ENCODE measurements at places on chromosomes 6 and 20.

DNA sequence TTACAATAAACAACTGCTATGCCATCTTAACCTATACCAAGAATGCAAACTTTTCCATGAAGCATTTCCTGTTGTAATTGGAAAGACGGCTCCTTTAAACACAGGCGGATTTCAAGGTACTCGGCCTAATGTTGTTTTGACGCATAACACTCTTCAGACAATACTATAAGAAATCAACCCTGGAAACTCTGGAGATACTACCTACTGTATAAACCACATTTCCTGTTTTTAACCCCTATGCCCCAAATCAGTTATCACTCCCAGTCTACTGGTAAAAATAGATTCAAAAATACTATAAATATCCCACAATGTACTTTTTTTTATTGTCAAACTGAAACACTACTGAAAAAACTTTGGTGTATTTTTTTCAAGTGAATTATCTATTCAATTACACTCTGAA is 118.1 kb downstream of the IRF4 start:
- DNase-seq = no peak

- no peak for DNase-seq
Measured at GRCh38 chr6:5567890-5568289, 306.6 kb downstream of the FARS2 start.

- no peak for DNase-seq
Measured at GRCh38 chr20:62603021-62603906, 39.0 kb upstream of the SLCO4A1 start.

- DNase-seq = no peak
Measured at GRCh38 chr6:87164506-87164905, 9.1 kb downstream of the ZNF292 start.

GRCh38 chr20:297098-297924 is at the start of gene ZCCHC3:
Gene ZCCHC3, plus strand, starts transcription at chr20:297570. Its CDS starts 17 bp downstream, at chr20:297587.
- DNase-seq = peak; percentile 97

DNA sequence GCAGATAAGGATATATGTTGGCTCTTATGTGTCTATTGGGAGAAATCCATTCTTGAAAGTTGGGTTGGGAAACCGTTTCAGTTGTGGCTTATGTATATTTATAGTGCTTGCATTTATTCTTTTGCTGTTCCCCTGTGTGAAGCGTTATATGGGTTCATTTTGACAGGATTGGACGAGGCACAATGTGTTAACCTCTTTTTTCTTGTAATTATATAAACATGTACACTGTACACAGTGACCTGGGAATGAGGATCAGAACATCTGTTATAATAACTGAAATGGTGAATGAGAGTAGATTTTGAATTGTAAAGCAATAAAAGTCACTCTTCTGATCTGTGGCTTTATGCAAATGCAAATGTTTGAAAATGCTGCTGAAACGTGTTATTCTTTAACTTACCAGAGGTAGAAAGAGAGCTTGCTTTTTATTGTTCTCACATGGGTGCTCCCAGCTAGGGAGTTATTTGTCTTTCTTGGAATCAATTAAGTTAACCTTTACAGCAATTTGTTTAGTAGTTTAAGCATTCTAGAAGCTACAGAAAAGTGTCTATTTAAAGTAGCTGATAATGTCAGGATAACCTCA is 213.7 kb downstream of the GRIK2 start:
- DNase-seq = no peak

GRCh38 chr20:47263465-47264084 is 92.9 kb downstream of the ZMYND8 start:
- no peak for DNase-seq

DNA sequence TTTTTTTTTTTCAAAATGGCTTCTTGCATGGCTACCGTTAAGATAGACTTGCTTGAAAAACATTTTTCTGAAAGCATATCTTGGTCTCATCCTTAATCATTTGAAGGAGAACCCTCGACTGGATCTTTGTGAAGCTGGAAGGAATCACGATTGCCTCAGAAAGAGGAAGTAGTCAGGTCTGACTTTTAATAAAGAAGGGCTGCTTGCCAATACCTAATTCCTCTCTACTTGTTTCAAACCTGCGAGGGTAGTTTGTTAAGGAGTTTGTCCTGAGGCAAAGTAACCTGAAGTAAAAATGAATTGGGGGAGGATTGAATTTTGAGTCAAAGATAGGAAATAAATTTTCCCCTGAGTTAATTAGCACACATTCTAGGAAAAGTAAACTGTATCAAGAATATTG is 288.1 kb upstream of the MAP3K7 start:
- DNase-seq = no peak

GRCh38 chr6:37092923-37093727 is 76.8 kb upstream of the PIM1 start:
- no peak for DNase-seq

DNA sequence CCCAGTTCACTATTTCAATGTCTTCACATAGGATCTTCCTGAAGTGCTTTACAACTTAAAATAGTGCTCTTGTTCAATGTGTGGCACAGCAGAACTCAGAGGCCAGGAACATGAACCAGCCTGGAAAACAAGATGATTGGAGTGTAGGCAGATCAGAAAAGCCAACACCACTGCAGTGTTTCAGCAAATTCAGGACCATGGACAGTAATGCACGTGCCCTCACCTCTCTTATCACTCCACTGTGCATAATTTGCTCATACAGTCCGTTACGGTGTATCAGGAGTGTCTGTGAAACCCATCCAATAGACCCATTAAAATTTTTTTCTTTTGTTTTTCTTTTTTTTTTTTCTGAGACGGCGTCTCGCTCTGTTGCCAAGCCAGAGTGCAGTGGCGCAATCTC is 27.6 kb upstream of the HACE1 start:
- peak; percentile 65 for DNase-seq

DNA sequence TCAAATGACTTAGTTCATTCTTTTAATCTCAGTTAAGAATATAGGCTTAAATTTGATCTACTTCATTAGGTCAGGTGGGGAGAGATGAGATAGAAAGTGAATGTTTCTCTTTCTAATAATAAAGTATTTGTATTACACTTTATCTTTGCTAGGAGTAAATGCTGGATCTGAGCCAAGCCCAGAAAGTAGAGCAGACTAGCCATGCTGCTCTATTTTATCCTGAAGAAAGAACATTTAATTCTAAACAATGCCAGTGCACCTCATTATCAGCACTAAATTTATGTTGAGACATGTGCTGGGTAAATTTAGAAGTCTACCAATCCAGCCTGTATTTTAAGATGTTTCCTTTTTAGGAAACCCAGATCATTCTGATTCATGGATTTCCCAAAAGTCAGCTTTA is 43.5 kb downstream of the AKIRIN2 start:
- DNase-seq = peak; percentile 15

DNA sequence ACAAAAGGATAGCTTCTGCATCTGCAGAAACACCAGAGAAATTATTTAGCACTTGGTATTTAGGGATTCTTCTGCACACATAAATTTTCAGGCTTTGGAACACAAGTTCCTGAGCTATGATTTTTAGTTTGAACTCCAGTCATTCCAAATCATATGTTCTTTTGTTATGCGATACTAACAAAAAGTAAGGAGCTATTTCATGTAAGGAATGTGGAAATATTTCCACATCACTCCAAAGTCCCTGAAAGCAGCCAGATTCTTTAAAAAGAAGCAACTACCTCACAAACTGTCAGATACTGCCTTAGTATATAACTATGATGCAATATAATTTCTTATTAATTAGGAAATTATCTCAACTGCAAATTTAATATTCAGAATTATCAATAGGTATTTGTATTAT is 106.9 kb downstream of the RNGTT start:
- DNase-seq = no peak

GRCh38 chr6:33433544-33434191 is 13.8 kb downstream of the SYNGAP1 start:
- peak; percentile 41 for DNase-seq

DNA sequence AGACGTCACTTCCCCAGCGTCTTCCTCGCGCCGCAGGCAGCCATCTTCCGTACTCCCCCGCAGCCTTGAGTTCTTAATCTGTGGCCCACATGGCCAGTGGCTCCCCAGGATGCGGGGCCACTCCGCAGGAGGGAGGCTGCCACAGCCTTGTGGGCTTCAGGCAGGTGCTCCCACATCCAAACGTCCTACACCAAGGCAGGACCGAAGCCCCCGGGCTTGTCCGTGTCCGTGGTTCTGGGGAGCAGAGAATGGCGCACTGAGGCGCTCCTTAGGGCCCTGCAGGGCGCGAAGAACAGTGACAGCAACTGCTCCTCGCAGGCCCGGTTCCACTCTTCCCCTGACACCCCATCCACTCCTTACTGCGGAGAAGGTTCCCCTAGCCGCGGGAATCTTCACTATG is 755.8 kb downstream of the PRIM2 start:
- DNase-seq = no peak

DNA sequence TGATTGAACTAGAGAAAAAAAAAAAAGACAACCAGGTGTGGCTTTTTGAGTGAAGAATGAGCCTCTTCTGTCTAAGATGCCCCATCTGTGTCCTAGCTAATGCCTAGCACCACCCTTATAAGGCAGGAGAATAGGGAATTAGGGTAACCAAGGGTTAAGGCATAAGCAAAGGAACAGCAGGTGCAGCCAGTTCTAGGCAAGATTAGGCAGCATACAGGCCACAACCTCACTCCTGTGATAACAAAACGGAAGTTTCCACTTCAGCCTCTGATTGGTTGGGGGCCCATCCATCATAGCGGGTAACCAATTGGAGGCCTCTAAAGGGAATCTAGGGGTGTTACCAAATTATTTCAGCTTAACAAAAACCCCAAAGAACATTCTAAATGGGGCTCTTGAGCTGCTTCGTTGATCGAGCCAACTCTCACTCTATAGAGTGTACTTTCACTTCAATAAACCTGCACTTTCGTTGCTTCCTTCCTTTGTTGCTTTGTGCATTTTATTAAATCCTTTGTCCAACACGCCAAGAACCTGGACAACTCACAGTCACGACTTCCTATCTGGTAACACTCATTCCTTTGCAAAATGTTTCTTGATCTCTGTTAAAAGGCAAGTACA is 61.9 kb upstream of the TAGAP start:
- peak; percentile 56 for DNase-seq

GRCh38 chr6:12483712-12484111 is 193.6 kb downstream of the EDN1 start:
- peak; percentile 43 for DNase-seq

- DNase-seq = no peak
Measured at GRCh38 chr20:531608-532007, 12.0 kb downstream of the CSNK2A1 start.

All from fibroblast of villous mesenchyme (primary cell).